ENCODE measurements at places on chromosomes 6 and 20.

GRCh38 chr20:34834459-34834893 lies 9.0 kb upstream of the NCOA6 start:
- peak; percentile 23 for ATAC-seq

DNA sequence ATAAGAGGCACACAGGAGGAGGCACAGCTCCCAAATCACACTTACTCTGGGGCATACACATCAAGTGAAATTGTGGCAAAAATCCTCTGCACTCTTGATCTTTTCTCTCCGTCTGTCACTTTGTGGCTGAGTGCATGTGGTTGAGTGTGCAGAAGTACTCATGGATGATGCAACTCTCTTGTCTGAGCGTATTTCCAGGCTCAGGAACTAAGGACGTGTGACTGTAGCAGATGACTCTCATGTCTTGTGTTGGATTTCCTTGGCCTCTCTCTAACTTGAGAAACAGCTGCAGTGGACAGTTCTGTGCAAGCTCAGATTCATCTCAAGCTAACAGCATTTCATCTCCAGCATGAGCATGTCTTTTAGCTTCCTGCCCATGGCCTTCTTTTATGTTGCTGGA lies 245.4 kb upstream of the FLRT3 start:
- ATAC-seq, result peak; percentile 87

DNA sequence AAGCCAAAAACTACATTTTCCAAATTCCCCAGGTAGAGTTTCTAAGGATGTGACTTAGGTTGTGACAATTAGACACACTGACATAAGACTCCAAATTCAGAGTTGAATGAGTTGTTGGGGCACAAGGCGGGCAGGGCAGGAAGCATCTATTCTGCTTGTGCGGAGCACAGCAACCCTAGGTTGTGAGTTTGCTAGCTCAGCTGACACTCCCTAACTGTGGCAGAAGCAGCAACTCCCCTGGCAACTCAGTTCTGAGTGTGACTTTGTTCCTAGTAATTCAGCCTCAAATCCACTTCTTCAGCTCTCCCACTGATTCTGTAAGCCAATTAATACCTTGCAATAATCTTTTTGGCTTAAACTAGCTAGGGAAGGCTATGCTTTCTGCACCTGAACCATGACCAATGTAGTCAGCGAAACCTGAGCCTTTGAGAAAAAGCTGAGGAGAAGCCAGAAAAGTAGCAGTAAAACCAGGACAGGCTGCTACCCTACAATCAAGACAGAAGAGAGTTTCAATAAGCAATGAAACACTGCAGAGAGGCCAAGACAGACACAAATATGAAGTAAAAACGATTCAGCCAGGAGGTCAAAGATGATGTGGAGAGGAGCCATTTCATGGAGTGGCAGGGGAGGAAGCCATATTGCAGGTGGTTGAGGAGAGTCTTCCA lies 30.0 kb upstream of the PAQR8 start:
- peak; percentile 81 for ATAC-seq

- no peak for ATAC-seq
Observed at GRCh38 chr6:29726001-29726400, 2.8 kb downstream of the HLA-F start.

DNA sequence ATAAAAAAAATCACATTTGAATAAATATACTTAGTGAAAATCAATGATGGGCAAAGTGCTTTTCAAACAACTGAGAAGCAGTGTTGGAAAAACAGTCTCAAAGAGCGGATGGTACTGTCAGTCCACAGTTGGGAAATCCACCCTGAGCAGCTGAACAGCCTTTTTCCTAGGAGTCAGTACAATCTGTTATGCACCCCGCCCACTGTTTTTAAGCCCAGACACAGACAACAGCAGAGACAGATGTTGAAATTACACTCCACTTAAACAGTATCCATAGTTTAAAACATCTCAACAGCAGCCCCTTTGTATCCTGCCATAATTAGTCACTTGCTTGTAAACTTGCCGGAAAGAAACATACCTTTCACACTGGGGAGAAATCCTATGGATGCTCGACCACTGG lies 372 bp downstream of the KIAA0408 start:
- ATAC-seq, result no peak

DNA sequence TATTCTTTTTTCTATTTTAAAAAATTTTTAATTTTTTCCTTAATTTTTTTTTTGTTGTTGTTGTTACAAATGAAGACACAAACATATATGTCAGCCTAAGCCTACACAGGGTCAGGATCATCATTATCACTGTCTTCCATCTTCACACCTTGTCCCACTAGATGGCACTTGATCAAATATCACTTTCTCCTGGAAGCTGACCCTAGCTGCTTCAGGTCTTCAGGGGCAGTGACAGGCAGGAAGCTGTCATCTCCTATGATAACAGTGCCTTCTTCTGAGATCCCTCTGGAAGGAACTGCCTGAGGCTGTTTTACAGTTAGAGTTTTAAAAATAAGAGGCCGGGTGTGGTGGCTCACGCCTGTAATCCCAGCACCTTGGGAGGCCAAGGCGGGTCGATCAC lies 70.2 kb upstream of the EEF1E1 start:
- no peak for ATAC-seq

DNA sequence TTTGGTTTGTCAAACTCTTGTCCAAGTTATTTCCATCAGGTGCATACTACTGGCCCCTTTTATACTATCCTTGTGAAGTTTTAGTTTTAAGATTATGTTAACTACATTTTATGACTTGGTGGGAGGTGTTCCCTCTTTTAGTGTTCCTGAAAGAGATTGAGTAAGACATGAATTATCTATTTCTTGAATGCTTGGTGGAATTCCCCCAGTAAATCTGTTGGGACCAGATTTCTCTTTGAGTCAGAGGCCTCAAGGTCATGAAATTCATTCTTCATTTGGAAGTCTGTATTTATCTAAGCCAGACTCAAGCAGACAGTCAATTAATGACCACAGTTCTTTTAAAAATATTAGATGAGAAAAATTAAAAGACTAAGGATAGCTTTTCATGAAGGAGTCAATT lies 81.3 kb downstream of the MOXD1 start:
- no peak for ATAC-seq

- ATAC-seq, result no peak
Observed at GRCh38 chr6:133040094-133040802, 200.9 kb upstream of the EYA4 start.

DNA sequence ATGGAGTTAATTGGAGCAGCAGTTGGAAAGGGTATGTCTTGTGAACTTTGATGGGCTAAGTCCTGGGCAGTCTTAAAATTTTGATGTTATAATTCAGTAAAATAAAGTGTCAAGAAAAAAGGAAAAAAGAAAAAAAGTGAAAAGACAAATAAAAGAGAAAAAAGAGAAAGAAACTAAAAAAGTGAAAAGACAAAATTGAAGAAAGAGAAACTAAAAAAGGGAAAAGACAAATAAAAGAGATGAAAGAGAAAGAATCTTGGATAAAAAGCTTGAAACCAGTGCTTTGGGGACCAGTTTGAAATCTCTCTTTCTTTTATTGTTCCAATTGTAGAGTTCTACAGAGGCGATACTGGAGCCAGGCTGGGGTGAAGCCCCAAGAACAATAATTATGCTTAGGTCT lies 12.0 kb upstream of the PGK2 start:
- ATAC-seq, result no peak

DNA sequence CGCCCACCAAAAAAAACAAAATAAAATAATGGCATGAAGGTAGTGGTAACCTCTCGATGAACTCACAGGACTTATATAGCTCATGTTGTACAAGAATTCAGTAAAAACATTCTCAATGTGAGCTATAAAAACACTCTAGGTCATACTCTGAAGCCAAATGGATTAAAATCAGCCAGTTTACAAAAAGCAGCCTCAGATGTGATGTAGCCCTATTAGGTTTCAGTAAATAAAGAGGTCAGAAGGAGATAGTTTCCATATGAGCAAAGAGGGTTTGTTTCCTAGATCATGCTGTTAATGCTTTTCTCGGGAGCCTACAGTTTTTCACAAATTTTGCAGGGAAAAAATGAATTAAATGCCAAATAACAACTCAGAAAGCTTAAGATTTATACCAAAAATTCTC lies 319.5 kb upstream of the HSF2 start:
- ATAC-seq, result no peak

- no peak for ATAC-seq
Observed at GRCh38 chr6:34553750-34554149, 2.4 kb downstream of the SPDEF start.

DNA sequence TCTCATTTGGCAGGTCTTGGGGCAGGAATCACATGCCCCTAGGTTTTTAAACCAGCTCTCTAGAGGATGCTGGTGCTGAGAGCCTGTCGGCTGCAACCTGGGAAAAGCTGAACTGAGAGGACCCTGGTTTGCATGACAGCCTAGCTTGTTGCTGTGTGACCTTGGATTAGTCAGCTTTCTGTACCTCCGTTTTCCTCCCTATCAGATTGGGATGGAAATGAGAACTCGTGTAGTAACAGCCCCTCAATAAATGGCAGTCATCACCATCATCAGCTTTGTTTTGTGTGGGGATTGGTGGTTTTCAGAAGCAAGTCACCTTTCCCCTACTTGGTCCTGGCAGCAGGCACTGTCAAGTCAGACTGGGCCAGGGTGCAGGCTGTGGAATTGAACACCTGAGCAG lies 75.2 kb upstream of the MYL9 start:
- ATAC-seq, result no peak

- ATAC-seq, result no peak
Observed at GRCh38 chr6:1916334-1917070, 306.8 kb downstream of the FOXC1 start.

DNA sequence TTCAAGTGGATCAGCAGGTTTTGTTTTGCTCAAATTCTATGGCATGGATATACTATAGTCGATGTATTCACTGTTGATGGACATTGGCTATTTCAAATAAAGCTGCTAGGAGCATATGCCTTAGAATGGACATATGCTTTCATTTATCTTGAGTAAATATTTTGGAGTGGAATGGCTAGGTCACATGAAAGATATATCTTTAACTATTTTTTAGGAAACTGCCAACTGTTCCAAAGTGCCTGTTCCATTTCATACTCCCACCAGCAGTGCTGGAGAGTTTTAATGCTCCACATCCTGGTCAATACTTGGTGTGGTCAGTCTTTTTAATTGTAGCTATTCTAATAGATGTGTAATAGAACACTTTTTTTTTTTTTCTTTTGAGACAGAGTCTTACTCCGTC lies 81.1 kb upstream of the PIM1 start:
- ATAC-seq, result no peak

DNA sequence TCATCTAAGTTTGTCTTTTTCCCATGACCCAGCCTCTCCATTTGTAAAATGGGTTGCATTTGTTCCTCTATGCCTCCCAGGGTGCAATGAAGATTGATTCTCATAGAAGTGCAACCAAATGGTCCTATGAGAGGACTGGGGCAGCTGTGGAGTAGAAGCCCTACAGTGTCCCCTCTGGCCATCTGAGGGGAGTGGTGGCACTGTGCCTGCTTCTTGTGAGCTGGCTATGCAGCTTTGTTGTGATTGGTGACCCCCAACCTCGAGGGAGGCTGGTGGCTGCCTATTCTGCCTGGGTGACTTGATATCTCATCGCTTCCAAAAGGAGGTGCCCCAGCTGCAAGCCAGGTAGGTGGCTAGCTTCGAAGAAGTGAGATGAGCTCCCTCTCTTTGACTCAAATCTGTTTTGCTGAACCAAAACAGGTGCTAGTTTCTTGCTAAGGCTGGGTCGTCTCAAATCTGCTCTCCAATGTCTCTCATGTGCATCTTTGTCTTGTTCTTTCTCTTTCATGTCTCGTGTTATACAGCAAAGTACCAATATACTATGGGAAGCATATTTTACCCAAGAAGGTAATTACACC lies 33.9 kb downstream of the TXLNB start:
- no peak for ATAC-seq

DNA sequence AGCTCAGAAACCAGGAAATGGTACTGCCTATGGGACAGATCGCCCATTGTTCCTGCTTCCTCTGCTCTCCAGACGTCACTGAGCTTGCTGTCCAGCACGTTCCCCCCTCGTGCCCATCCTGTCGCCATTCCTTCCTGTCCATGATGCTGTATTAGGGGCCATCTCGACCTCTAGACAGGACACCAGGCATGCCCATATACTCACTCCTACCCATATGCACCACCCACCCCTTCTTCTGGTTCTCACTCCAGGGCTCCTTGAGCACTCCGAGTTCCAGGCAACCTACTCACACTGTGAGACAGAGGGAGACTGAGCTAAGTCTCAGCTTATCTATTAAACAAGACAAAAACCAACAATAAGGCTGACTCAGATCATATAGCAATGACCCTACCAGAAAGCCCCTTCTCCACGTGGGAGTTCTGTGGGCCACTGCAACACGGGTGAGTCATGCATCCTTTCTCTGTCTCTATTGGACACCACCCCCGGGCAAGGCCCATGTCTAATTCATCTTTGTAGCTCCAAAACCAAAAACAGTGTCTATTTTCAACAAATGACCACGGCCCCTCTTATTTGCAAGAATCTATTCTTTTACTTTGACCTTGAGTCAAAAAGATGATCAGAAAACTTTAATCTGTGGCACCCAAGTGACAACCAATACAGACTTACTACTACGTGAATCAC lies 65.7 kb downstream of the PSMG4 start:
- peak; percentile 58 for ATAC-seq

DNA sequence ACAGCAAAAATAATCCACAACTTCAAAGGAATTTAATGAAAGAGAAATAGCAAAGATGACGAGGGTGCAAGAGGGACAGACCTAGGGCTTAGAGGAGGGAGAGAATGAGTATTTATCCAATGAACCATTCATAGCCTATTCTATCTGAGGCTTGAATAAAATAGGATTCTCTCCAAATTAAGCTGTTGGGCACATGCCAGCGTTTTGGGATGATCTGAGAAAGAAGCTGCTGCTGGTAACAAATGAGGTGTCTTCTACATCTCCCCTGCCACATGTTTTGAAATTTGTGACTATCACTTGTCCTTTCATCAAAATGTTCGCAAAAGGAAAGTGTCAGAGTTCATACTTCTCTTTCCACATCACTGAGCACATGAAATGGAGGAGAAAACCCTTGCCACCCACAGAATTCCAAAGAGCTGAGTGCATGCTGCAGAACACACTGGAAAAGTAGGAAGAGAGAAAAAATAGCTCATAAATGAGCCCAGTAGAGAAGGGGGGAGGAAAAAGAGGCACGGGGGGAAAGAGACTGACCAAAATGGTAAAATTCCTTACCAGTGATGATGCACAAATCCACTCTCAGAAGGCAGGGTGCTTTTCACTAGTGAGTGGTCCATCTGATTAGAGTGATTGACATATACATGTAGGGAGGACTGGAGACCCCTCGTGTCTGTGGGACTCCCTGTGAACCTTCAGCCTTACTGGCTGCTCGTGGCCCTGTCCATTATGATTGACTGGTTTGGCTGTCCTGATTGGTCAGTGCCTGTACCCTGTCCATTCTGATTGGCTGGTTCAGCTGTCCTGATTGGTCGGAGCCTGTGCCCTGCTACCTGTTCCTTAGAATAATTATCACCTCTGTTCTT lies 180.5 kb downstream of the OGFRL1 start:
- no peak for ATAC-seq

- ATAC-seq, result peak; percentile 48
Observed at GRCh38 chr6:80133020-80133419, 26.5 kb downstream of the BCKDHB start.

- ATAC-seq, result no peak
Observed at GRCh38 chr6:18100296-18100695, 22.2 kb downstream of the NHLRC1 start.

DNA sequence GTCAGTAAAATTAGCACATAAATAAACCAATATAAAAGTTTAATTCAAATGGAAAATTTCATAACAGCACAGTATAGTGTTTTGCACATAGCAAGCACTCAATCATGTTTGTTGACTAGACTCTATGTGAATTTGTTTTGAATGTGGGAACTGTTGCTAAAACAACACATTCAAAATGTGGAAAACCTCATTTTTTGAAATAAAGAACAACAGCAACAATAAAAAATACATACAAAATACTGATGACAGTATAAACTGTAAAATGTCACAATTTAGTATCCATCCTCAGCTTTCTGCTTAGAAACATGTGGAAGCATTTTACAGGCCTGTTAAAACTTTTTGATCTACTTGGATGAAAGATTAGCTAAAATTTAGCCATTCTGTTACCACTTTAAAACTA lies 47.4 kb downstream of the HDAC2 start:
- no peak for ATAC-seq

All from esophagus mucosa (tissue), 1 donor.